AG10803 (cell line): ENCODE measurements at places on chromosomes 5 and 9.

DNA sequence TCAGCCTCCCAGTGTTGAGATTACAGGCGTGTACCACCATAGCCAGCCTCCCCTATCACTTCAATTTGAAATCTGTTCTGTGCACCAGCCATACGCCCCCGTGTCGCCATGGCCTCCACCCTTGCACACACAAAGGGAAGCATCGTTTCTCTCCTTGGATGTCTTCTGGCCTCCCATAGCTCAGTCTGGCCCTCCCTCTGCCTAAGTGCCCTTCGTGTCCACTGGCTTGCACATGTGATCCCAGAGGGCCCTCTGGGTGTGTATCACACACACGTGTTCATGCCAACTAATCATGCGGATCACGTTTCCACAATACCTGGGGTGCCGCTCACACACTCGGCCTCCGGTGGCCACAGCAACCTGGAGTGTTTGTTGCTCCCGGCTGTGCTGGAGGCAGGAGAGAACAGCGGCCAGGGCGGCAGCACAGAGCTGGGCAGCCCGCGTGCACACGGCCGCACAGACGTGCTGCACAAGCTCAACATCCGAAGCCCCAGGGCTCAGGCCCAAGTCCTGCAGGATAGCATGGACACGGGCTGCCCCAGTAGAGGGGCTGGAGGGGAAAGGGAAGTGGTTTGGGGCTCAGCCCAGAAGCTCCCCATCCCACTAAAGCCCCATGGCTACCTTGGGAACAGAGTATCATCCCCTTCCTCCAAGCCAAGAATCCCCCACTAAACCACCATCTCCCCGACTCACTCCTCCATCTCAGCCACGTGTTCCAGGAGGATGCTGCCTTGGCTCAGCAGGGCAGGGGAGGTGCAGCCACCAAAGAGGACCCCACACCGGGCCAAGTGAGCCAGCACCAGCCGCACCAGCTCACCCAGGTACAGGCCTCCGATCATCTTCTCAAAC is 10.9 kb downstream of the HK3 start:
- DNase-seq, result no peak

- DNase-seq, result no peak
Observed at GRCh38 chr5:170546282-170546681, 42.5 kb downstream of the KCNIP1 start.

DNA sequence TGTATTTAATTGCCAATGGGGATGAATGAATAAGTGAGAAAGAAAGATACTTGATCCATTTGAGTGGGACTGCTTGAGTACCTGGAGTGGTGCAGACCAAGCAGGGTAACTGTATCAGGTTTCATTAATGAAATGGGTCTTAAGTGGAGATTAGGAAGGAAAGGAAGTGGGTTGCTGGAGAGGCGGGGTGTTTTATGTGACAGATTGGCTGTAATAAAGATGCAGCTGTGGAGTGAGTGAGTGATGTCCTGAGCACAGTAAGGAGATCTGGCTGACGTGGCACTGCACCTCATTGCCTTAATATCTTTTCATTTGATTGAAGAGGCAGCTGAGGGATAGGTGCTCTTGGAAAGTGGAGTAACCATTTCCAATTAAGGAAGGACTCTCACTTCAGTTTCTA is 161.0 kb upstream of the CCDC152 start:
- DNase-seq, result no peak

DNA sequence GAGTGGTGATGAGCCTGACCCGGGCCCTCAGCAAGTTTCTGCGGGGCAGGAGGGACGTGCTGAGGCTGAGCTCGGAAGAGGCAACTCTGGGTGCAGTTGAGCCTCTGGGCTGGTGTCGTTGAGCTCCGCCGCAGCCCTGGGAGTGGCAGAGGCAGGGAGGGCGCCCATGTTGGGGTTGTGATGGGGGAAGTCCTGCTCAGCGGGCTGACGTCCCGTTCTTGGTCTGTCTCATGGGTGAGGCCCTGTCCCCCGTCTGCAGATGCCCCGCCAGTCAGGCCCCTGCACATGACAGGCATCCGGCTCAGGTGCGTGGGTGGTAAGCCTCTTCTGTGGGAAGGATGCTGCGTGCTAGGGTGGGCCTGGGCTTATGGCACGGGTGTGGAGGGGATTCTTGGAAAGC is 64.3 kb downstream of the RXRA start:
- no peak for DNase-seq

GRCh38 chr5:6595405-6595804 is 37.4 kb downstream of the NSUN2 start:
- no peak for DNase-seq

DNA sequence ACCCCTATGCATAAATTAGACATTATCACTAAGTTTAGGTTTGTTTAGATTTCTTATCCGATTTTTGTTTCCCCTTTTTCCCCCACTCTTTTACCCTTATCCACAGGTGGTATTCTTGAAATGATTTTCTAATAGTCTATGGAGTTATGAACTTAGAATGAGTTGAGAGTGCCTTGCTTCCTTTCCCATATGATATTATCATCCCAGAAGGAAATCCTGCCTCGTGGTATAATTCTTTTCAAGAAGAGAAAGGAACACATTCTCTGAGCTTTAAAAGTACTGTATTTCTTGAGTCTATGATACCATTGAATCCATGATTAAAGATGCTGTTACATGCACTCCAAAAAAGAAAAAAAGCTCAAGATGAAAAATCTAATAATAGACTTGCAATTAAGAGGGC is 76.9 kb upstream of the ADAMTSL1 start:
- no peak for DNase-seq

DNA sequence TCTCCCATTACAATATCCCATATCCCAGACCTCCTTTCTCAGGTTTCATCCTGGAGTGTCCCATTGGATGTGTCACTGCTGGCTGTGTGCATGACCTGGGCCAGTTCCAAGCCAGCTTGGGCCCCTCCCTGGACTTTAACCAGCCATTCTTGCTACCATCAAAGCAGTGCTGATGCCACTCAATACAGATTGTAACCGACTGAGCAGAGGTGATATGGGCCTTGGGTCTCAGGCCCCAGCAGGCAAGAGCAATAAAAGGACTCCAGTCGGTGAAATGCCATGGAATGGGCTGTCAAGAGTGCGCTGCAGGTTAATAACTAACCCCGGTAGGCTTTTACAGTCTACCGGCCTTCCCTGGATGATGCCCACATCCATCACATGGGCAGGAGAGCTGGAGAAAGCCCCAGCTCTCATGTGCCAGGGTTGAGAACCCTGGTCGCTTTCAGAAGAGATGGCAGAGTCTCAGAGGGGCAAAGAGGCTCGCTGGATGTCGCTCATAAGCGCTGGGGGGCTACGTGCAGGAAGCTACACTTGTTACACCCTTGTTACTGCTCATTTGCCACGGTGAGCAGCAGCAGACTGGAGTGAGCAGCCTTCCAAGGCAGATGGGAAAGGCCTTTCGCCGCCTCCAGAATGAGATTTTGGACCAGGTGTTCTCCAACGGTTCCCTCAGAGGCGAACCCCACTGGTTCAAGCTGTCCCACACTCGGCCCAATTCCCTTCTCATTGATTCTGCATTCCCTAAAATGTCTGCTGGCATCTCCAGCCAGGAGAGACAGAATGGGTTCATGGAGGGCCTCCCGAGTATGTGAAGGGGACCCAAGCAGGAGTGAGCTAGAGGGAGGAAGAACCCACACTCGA is 13.2 kb downstream of the EPB41L4B start:
- no peak for DNase-seq

DNA sequence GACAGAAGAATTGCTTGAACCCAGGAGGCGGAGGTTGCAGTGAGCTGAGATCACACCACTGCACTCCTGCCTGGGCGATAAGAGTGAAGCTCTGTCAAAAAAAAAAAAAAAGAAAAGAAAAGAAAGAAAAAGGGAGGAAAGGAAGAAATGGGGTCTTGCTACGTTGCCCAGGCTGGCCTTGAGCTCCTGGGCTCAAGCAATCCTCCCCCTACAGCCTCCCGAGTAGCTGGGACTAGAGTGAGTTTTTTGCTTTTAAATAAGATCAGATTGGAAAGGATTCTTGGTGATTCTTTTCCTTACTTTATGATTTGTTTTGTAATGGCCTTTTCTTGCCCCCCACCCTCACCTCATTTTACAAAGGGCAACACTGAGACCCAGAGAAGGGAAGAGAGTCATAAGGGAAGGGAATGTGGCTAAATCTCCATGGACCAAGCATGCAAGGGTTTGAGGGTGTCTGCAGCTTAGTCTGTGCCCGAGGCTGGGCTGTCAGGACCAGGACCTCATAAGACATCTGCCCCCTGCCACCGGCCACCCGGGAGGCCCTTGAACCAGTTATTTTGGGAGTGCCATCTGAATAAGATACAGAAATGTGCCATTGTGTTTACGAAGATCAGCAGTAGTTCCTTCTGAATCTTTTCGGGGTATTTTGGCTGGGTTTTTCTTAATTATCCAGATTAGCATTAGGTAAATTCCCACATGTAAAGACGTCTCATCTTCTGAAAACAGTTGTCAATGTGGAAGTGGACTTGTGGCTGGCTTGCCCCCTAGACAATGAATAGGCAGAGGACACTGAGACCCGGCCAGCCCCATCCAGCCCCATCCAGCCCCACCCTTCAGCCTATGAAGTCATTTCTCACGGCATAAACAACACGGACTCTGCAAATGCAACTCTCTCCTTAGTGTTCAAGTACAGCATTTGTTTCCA is 44.5 kb upstream of the GRHPR start:
- no peak for DNase-seq
